ENCODE measurements at places on chromosomes 4 and X.

GRCh38 chr4:128471576-128471975, 184.0 kb upstream of the PGRMC2 start:
- no peak for DNase-seq

- no peak for DNase-seq
Measured at GRCh38 chr4:21898101-21898500, 50.5 kb downstream of the KCNIP4 start.

DNA sequence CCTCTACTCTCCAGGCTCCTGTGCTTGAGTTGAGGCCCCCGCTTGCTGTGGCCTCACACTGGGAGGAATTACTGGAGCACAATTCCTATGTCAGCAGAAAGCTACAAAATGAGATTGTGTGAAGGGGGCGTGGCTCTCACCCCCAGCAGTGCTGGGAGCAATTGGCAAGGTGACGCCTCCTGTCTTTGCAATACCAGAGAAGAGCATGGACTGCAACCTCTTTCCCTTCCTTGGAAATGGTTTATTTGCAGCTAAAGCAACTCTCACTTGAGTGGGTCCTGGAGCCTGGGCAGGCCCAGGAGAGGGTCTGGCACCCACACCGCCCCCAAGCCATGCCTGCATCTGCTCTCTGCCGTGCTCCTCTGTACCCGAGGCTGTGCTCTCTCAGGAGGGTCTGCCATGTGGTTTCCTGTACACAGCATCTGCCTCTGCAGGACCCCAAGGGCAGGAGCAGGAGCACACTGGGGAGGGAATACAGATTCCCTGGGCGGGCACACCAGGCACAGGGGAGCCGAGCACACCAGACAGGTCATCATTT, 32.9 kb upstream of the HGFAC start:
- DNase-seq = no peak

DNA sequence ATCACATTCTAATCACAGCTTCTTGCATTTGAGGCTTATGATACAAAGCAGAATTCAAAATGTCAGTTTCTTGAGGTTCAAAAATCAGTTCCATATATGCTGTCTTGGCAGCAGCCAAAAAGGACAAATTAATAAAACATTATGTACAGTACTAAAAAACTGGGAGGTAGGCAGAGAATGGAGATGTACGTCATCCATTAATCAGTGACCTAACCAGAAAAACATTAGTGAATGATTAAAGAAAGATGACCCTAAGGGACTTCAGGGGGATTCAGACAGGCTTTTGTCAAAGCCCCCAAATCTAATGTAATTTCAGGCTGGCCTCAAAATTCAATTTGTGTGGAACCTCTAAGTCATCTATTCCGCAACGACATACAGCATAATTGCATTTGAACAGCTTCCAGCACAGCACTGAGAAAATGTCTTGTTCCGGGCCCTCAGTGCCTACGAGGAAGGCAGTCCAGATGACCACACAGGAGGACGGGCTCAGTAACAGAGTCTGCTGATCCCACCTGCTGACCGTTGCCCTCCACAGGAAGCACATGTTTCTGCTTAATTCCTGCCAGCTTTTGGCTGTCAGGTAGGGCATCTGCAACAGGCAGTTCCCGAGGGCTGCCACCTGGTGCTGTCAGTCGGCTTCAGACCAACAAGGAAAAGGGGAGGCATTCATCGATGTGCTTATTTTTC, 83.8 kb upstream of the HHIP start:
- DNase-seq = no peak

DNA sequence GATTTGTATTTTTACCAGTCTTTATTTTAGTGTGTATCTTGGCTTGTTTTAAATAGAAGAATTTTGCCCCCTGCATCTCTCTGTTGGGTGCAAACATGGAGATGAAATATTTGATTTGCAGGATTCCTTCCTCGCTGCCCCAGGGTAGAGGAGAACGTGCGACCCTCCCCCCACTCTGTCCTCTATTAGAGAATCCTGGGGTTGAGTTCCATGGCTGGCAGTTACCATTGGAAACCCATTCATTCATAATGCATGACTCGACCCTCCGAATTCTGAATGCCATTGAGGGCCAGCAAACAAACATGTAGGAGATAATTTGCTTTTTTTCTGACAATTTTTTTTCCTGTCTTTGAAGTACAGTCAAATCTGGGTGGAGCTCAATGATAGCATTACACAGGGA, 53.7 kb downstream of the TRIM2 start:
- DNase-seq = no peak

DNA sequence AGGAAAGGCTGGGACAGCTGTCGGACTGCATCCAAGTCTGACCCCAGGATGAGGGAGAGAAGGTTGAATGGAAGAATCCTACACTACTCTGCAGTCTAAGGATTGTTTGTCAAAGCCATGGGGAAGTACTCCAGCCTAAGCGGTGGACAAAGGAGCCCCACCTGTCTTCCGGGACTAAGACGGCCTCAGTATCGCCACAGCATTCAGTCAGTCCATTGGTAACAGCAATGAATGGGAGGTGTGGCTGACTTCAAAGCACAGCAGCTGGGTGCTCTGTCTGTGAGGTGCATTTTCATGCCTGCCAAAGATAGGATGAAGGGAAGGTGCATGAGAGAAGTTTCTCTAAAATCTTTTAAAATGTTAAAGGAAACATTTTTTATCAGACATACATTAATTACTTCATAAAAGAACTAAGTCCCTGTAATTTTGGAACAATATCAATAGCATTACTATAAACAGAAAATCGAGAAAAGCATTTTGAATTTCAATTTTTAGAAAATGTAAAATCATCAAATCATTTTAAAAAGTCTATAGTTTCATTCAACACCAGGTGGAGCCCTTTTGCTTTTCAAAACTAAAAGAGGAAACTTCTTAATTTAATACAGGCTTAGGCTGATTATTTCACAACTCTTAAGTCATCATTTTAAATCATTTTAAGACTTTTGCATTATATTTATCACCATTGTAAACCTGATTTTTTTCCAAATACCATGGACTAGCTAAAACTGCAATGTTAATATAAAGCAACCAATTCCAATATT, 27.6 kb upstream of the INTU start:
- DNase-seq = no peak

- no peak for DNase-seq
Measured at GRCh38 chrX:17654116-17654515, 83.2 kb upstream of the SCML1 start.

- DNase-seq = no peak
Measured at GRCh38 chr4:152460488-152460887, 75.4 kb downstream of the FBXW7 start.

- DNase-seq = no peak
Measured at GRCh38 chr4:3502941-3503936, 29.0 kb downstream of the LRPAP1 start.

DNA sequence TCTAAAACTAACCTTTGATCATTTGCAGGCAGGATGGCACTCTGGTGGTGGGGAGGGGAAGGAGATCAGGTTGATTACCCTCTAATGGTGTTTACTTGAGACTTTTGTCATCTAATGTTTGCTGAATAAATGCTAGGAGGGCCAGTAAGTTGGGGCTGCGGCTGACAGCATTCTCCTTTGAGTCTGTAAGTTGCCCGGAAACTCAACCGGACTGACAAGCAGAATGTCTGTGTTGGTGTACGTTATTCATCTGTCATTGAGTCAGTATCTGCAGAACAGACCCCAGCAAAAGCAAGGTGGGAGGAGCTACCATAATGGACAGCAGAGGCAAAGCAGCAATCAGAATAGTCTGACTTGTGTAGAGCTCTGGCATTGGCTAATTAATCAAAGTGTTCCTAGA, 1210.6 kb upstream of the PABPC4L start:
- no peak for DNase-seq

DNA sequence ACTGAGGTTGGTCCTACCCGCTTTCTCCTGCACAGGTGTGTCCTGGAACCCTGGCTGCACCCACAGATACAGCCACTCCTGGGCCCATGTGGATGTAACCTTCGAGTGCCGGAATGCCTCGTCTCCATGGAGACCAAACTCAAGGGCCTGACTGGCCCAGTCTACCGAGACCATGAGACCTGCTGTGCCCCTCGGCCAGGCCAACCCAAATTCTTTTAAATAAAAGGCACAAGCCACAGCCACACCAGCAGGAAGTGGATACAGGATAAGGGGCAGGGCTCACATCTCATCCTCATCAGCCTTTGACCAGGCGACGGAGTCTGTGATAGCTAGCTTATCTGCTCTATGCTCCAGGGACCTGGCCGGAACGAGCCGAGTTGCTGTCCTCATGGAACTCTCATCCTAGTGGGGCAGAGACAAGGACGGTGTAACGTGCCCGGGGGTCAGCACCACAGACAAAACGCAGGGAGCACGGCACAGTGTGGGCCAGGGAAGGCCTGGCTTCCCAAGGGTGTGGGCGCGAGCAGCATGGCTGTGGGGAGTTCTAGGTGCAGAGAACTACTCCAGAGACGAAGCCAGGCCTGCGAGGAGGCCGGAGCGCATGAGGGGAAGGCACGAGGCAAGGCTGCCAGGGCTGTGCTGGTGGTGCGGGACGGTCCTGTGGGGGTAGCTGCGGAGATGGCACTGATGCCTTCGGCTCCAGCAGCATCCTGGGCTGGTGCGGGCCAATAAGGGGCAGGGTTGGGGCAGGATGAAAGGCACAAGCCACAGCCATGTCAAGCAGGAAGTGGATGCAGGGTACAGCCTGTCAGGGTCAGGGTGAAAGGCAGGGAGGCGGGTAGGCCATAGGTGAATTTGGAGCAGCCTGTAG, 22.7 kb downstream of the NOP14 start:
- peak; percentile 83 for DNase-seq

DNA sequence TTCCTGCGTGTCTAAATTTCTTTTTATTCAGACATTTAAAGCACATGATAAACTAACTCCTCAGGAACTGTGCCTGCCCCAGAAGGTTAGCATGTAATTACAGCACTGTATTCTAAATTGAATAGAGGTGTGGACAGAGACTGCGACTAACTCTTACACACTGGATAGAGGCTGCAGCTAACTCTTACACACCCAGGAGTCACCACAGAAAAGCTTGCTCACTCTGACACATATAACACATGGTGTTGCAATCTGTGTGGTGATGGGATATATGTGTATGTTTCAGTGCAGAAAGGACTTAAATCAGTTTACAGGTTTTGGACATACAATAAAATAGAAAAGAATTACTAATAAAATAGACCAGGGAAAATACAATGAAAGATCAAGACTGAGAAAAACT, 41.5 kb downstream of the SMAD1 start:
- DNase-seq = no peak

DNA sequence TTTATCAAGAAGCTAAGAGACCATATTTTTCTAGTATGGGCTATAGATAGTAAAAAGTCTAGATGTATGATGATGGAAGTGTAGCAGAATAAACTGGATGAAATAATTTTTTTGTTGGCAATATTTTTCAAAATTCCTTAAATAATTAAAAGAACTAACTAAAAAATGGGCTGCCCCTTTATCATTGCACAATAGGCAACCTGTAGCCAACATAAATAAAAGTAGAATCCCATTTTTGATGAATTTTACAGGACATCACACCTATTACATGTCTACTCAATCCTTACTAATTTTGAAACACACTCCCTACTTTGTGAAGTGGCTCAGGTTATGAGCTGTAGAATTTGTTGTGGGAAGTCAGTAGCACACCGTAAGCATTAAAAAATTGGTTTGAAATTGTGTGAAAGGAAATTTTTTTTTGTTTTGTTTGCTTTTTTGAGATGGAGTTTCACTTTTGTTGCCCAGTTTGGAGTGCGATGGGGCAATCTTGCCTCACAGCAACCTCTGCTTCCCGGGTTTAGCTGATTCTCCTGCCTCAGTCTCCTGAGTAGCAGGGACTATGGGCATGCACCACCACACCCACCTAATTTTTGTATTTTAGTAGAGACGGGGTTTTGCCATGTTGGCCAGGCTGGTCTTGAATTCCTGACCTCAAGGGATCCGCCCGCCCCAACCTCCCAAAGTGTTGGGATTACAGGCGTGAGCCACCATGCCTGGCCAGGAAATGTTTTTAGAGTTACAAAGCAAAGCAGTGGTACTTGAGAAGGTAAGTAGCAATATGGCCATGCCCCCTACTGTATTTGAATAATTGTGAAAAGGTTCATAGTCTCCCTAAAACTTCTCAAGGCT, 8.9 kb upstream of the RUFY3 start:
- no peak for DNase-seq

GRCh38 chrX:120727452-120727851, 97.6 kb upstream of the C1GALT1C1 start:
- no peak for DNase-seq

GRCh38 chrX:118507766-118508165, 12.2 kb downstream of the DOCK11 start:
- DNase-seq = no peak

DNA sequence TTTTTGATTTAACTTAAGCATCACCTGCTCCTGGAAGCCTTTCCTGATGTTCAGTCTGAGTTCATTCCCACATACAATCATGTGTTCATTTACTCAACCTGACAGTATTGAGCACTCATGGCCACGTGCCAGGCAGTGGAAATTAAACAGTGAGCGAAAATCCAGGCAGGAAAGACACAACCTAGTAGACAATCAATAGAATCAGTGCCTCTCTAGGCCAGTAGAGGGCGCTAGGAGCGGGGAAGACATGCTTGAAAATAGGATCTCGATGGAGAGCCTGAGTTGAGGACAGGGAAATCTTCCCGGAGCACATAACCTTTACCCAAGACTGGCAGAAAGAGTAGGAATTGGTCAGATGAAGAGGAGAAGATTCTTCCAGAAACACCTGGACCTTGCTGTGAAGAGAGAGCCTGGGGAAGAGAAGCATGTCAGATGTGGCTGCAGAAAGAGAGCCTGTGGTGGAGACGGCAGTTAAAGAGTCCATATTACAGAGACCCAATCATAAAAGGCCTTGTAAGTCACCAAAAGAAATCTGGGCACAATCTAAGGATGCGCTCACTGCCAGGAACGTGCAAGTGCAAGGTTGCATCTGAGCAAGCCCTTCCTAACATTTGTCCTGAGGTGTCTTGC, 103.5 kb downstream of the LDB2 start:
- no peak for DNase-seq

DNA sequence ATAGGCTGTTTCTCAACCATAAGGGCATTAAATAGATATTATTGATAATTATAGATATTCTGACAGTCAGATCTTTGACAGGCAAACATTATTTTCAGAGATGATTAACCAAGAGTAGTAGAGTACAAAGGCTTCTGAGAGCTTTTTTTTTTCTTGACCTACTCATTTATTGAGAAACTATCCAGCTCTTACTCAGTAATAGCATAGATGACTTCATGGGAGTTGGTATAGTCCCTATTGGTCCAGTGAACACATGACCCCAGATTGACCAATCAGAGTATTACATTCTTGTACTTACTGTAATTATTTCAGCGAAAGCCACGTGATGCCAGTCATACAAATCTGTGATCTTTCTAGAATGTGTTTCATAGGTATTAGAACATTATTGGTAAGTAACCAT, 508.7 kb downstream of the FSTL5 start:
- no peak for DNase-seq
